Activated T-helper 1 cell treated with anti-CD3 and anti-CD28 coated beads, Interleukin-2, amount 50 U/mL, for 16 hours (primary cell): ENCODE measurements at places on chromosomes 3 and 15.

- no peak for DNase-seq
These were observed 337.7 kb upstream of the AGTR1 start for GRCh38 chr3:148360051-148360450.

- no peak for DNase-seq
These were observed 1038.5 kb upstream of the NR2F2 start for GRCh38 chr15:95291898-95292472.

DNA sequence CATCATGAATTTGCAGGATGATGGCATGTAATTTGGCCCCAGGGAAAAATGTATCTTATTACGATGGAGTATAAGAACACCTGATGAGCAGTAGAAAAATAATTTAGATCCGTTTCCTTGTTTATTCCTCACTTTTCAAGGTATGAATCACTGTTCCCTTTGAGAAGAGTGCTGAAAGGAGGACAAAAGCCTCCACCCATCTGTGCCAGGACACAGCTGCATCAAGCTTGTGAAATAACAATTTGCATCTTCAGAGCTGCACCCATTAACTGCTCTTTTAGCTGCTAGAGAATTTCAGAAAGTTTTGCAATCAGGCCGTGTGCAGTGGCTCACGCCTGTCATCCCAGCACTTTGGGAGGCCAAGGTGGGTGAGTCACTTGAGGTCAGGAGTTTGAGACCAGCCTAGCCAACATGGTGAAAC lies 9.6 kb downstream of the CLDND1 start:
- DNase-seq = no peak

- no peak for DNase-seq
These were observed 594.8 kb downstream of the NTRK3 start for GRCh38 chr15:87661454-87662355.
